HS-5 (cell line): ENCODE measurements at places on chromosomes 3 and 15.

DNA sequence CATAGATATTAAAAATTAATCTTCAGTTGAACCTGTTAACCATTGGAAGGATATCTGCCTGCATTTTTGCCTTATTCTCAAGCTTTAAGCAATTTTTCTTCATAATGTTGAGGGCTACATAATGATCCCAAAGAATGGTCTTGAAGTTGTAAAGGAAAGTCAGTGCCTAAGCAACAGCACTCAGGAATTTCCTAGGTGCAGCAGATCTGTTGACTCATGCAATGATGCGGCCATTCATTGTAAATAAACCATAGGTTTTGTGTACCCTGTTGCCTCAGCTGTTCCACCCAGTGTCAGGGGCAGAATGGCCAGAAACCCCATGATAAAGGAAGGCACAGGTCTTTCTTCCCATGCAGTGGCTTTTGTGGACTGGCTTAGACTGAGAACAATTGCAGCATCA, 78.4 kb upstream of the TRIM42 start:
- no peak for DNase-seq

- DNase-seq: no peak
Observed at GRCh38 chr3:189949580-189949979, 171.1 kb downstream of the P3H2 start.

DNA sequence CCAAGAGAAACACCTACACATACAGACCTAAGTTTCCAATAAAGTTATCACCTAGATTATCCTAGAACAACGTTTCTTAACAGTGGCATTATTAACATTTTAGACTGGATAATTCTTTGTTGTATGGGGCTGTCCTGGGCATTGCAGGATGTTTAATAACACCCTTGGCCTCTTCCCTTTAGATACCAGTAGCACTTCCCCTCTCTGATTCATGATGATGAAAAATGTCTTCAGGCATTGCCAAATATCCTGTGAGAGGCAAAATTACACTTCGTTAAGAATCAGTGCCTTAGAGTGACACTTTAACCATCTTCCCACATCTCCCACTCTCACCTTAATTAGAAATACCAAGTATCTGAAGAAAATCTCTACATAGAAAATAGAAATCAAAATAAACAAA, 352.6 kb downstream of the CGGBP1 start:
- peak; percentile 43 for DNase-seq

GRCh38 chr15:61621146-61621545, 392.0 kb upstream of the RORA start:
- DNase-seq: peak; percentile 3

- no peak for DNase-seq
Observed at GRCh38 chr3:151916781-151917180, 43.3 kb downstream of the SUCNR1 start.

DNA sequence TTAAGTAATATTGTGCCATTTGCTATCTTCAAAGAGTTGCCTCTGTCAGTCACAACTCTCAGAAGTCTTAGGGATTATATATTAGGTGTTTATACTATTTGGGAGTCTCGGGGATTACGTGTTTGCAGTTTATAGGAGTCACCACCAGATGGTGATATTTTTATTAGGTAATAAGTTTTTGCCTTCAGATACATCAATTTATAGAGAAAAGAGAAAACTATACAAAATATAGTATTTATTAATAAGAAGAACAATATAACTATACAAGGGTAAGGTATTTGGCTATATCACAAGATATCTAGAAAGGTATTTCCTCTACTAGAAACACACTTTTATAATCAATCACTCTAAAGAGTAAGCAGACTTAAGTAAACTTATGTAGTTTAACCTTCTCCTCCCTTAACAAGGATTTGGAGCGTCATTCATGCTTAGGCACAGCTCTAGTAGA, 10.7 kb upstream of the DHX36 start:
- peak; percentile 28 for DNase-seq
